Endothelial cell (in vitro differentiated cells): ENCODE measurements at places on chromosomes 16 and 17.

GRCh38 chr16:30609002-30609925 is 925 bp downstream of the ZNF689 start:
- no peak for DNase-seq

GRCh38 chr17:82399041-82399441 is 19.1 kb upstream of the HEXD start:
- DNase-seq: no peak

- no peak for DNase-seq
Observed at GRCh38 chr17:74631468-74632450, 8.2 kb upstream of the CD300E start.

DNA sequence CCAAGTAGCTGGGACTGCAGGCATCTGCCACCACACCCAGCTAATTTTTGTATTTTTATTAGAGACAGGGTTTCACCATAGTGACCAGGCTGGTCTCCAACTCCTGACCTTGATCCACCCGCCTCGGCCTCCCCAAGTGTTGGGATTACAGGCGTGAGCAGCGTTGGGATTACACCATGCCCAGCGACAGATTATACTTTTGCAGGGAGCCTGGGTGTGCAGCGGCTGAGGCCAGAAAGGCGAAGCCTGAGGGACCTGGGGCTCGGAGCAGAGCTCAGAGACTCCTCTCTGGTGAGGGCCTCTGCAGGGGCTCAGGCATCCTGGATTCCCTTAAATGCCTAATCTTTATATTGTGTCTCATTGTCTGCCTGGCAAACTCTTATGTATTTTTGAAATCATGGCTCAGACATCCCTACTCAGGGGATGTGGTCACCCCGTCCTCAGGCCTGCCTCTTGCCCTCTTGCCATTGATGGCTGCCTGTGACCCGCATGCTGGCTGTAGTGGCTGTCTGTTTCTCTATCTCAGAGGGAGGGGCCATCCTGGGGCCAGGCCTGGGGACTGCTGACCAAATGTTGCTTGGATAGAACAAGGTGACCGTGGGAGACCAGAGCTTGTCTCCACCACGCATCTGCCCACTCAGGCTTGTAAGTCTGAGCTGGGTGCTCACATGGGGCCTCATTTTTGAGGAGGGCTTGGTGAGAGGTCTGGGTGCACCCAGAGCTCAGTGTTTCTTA is 42.6 kb downstream of the B9D1 start:
- no peak for DNase-seq

DNA sequence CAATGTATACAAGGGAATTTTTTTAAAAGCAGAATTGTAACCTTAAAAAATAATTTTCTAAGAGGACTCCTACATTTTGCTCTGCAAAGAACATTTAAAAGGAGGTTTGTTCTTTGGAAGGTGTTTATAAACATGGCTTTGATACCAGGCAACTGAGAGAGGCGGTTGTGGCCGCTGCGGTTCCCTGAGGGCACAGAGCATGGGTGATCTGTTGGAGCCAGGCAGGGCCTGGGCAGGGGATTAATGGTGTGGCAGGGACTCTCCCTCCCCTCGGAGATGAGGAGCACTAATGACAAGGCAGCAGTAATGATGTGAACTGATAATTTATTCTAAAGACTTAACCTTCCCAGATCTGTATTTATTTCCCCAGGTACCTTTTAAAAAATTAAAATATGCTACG is 65.4 kb downstream of the WWP2 start:
- DNase-seq: no peak

- no peak for DNase-seq
Observed at GRCh38 chr17:28100251-28100650, 57.8 kb downstream of the NLK start.

GRCh38 chr16:27491894-27492587 is 57.7 kb downstream of the GTF3C1 start:
- DNase-seq: no peak

DNA sequence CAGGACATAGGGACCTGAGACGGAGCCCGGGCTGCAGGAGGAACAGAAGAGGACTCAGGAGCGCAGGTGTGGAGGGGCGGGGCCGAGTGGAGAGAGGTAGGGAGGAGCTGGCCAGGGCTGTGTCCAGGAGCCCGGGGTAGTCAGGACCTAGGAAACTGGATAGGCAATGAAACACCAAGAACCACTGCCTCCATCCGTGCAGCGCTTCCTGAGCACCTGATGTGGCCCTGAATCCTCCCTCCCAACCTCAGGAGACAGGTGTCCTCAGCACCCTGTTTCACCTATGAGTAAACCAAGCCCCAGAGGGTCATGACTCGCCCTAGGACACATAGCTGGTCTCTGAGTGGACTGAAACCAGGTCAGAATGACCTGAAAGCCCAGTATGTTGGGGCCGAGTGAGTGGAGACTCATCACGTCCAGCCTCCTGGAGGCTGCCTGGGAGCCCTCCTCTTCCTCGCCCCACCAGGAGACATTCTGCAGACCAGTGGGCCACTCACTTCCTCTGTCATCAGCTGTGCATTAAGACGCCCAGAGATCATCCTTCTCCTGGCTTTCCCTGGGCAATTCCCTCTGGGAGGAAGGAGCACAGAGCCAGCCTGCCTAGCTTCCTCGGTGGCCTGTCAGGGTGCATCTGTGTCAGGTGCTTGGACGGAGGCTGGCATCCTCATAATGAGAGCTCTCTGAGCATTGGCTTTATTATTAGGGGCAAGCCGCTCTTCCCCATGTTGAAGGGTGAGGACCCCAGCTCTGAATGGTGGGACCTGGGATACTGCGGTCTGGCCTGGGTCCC is 72.8 kb downstream of the SCNN1B start:
- DNase-seq: no peak

DNA sequence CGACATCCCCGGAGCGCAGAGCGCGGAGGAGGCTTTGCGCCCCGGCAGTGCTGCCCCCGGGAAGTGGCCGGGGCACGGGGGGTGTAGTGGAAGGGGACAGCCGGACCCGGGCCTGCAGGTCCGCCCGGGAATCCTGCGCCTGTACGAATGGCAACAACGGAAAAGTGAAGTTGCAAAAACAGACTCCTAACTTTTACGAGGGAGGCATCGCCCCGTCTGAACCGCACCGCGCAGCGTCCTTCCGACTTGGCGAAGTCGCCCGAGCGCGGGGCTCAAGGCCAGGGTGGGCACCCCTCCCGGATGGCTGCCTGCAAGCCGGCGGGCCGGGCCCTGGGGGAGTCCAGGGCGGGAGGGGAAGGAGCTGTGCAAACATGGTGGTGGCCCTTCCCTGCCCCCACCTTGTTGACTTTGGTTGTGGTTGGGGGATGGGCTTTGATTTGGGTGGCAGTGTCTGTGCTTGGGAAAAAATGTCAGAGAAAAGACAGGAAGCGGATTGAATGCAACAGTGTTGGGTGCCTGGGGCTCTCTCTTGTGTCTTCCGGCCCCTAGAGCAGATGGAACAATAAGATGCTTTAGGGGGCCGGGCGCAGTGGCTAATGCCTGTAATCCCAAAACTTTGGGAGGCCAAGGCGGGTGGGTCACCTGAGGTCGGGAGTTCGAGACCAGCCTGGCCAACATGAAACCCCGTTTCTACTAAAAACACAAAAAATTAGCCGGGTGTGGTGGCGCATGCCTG is 675 bp downstream of the RNF213 start:
- DNase-seq: peak; percentile 74

DNA sequence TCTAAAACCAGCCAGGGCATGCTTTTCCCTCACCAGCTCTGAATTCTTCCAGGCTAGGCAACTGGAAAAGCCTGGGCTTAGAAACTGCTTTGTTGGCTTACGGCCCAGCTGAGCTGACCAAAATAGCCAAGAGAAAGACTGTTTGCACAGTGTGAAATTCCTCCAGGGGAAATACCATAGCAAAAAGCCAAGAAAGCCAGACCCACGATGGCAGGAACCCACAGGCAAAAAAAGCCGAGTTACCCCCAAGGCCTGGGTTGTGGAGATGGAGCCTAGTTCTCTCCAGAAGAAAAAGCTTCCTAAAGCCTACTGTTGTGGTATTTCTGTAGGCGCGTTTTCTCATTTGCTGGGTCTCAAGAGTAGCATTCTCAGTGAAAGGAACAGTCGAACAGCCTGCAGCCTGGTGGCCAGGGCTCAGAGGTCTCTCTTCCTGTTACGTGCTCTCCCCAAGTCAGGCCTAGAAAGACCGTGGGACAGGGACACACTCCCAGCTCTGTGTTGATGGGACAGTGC is 9.2 kb downstream of the SP2 start:
- no peak for DNase-seq

DNA sequence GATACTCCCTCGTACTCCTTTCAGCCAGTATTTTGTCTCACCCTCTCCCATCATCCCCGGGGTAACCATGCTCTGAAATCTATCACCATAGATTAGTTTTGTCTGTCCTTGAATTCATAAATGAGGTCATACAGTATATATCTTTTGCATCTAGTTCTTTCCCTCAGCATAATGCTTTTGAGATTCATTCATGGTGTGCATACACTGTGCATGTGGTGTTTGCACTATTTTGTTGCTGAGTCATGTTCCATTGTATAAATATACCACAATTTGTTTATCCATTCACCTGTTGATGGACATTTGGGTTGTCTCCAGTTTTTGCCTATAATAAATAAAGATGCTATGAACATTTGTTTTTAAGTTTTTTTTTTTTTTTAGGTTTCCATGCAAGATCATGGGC is 34.2 kb upstream of the NLRP1 start:
- no peak for DNase-seq

GRCh38 chr16:8355675-8356074 is 234.6 kb downstream of the TMEM114 start:
- DNase-seq: no peak

GRCh38 chr17:31136319-31136718 is 41.5 kb downstream of the NF1 start:
- DNase-seq: no peak

DNA sequence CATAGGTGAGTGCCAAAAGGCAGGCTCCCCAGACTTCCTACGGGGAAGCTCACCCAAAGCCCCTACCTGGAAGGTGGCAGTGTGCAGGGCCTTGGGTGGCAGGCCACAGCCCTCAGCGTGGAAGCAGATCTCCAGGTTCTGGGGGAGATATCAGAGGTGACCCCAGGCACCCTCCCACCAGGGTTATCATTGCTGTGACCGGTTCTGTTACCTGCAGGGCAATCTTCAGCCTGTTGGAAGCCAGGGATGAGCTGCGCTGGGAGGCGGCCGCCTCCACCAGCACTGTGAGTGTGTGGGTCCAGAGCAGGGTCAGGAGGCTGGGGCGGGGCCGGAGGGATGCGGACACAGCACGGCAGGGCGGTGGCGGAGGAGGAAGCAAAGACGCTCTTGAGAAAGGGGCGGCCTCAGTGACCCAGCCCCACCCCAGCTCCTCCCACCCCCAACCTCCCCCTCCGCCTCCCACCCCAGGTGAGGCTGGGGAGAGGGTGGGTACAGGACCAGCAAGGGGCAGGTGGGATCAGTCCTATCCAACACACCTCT is 13.1 kb downstream of the UNC13D start:
- DNase-seq: no peak

DNA sequence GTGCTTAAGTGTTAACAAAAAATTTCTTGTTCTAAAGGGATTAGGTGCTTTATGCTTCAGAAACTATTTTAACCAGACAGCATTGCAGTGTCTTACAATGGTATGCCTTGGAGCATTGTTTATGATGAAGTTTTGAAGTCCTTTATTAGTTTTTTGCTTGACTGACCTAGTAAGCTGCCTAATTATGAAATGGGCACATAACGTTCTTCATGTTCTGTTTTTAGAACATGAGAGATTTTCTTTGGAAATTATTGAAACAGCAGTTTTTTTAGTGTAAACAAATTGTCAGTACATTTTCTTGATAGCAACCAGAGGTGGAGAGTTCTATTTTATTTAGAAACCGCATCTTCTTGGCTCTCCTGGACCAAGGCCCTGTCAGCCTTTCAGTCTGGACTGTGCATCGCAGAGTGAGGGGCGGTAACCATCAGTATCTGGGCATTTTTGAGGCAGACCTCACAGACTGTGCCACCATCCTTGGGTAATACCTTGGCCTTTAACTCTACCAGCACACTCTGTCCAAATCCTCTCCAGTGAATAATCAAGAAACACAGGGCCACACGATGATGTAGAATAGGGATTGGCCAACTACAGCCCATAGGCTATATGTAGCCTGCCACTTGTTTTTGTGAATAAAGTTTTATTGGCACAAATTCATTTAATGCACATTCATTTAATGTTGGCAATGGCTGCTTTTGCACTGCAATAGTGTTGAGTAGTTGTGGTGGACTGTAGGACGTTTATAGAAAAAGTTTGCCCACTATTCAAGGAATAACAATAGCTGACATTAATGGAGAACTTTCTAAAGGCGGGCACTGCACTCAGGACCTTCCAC is 81.1 kb downstream of the VPS35L start:
- DNase-seq: no peak

GRCh38 chr17:17372856-17373520 is 69.8 kb downstream of the NT5M start:
- DNase-seq: no peak

GRCh38 chr16:61926766-61927165 is 109.5 kb downstream of the CDH8 start:
- DNase-seq: no peak

GRCh38 chr17:32920293-32920692 is 7.7 kb upstream of the TMEM98 start:
- DNase-seq: no peak

DNA sequence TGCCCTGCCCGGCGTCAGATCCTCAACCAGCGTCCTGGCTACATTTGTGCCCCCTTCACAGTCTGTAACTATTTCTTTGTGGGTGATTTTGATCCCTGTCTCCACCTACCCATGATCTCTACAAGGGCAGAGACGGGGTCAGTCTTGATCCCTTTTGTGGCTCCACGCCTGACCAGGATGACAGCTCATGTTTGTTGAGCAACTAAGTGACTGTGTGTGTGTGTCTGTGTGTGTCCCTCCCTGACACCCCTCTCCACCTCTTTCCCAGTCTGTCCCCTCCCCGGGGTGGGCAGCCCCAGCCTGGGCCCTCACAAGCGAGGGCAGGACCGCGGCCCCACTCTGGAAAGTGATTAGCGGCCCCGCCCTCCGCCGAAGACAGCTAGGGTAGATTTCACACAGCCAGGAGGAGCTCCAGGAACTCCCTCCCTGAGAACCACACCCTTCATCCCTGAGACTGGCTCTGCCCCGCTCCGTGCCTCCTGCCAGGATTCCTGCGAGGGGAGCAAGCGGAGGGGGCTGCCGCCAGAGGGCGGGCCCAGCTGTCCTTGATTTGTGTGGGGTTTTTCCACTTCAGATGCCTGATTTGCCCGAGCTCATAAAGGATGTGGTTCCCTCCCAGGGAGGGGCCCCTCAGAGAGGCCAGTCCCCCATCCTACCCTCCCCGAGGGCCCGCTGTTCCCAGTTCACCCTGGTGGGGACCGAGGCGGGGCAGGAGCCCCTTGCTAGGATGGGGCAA is 5.3 kb upstream of the HS3ST6 start:
- no peak for DNase-seq
